Activated T-cell treated with anti-CD3 and anti-CD28 coated beads, Interleukin-2, amount 50 U/mL, for 72 hours (primary cell): ENCODE measurements at places on chromosomes 3 and 15.

DNA sequence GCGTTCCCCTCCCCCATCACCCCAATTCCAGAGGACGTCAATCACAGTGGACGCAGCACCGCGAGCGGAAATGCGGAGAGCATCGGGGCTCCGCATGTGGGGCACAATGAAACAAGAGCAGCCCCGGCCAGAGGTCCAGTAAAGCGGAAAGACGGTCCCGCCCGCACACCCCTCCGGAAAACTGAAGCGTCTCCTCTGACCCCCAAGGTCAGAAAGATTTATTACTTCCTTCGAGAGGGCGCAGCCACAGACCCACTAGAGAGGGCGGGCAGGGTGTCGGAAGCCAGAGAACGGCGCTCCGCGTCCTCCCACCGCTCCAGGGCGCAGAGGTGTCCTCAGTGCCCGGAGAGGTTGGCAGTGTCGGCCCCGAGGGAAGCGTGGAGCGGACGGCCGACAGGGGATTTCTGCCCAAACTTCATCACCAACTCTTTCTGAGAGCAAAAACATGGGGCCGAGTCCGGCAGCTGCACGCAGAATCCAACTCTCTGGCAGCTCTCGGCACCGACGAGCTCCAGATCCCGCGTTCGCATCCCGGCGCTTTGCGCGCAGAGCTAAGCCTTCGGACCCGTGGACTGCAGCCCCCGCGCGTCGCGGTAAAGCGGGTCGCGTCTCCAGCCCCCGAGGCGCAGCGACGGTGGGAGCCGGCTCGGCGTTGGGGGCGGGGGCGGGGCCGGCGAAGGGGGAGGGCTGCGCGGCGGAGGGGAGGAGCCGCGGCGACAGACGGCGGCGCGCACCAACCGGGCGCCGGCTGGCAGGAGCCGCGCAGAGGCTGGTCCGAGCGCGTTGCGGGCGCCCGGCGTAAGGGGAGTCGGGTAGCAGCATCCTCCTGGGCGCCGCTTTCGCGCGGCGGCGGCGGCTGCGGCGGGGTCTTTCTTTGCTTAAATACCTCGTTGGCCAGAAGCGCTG lies at the start of gene CHST2:
TSS of gene CHST2 (plus strand) at position 763 of the 906 bp plus-strand sequence. CDS start 1,046 bp downstream, outside the sequence.
- DNase-seq = peak; percentile 83

- no peak for DNase-seq
Measured at GRCh38 chr15:57330619-57331340, 45.5 kb upstream of the CGNL1 start.

DNA sequence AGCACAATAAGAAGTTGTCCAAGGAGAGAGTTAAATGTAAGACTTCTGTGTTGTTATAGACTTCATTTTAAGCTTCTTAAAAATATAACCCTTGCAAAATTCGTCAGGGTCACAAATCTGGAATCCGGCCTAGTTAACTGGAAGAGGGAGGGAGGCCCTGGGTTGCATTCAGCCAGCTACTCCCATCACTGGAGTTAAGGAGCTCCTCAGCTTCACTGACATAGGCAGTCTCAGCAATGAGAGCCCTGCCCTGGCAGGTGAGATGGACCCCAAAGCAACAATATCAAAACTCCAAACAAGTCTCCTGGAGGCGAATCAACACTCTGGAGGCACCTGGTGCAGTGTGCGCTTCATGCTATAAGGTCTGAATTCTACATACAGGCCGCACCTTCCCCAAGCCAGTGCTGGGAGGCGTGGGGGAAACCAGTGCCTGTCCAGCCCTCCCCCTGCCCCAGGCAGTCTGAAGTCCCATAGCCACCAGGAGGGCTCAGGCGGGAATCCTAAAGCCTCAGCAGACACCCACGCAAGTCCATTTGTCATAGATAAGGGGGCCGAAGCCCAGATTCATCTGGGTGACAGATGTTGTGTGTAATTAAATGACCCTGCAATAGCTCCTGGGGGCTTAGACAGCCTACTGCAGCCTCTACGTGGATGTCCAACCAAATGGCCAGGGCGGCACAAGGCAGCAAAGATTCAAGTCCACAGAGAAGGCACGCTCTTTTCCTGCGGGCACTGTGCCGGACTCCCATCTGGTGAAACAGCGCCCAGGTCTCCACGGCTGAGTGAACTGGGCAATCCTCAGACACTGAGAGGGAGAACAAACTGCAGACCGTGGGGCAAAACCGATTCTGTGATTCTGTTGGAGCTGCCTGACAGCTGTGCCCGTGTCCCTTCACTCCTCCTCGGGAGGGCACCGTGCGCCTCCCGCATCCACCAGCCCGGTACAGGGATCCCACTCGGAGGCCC lies 64.9 kb downstream of the ATP10A start:
- no peak for DNase-seq

DNA sequence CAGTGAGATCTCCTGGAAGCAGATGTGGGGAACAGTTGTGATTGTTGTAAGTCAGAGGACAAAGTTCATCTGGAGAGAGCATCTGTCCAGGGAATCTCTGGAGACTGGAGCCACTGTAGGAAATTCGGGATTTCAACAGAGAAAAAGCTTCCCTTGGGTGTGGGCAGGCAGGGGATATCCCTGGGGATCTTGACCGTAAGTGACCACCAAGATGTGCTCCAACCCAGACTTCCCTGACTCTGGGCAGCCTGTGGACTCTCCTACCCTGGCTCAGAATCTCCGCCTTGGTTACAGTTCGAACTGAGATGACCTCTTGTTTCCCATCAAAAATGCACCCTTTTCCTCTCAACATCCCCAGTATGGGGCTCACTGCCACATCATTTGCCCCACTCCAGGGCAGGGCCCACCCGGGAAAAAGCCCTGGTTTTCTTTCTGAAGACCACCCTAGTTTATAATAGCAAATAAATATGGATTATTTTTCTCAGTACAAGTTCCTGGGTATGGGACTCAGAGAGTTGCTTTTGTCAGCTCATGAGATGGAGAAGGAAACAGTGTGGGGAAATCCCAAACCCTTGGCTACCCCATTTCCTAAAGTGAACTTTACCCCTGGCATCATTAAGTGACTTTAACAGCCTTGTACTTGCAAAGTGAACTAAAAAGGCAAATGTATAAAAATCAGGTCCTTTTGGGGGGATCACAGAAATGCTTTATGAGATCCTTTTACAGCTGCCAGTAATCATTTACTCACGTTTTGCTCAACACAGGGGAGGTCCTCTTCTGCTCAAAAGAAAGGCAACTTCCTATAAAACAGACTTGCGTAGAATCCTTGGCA lies 89.9 kb downstream of the CCNL1 start:
- no peak for DNase-seq
